CD4-positive, alpha-beta T cell treated with Interleukin-4 for 4 hours (primary cell): ENCODE measurements at places on chromosomes 13 and 19.

GRCh38 chr13:21429211-21429610 lies 29.9 kb downstream of the ZDHHC20 start:
- no peak for DNase-seq

DNA sequence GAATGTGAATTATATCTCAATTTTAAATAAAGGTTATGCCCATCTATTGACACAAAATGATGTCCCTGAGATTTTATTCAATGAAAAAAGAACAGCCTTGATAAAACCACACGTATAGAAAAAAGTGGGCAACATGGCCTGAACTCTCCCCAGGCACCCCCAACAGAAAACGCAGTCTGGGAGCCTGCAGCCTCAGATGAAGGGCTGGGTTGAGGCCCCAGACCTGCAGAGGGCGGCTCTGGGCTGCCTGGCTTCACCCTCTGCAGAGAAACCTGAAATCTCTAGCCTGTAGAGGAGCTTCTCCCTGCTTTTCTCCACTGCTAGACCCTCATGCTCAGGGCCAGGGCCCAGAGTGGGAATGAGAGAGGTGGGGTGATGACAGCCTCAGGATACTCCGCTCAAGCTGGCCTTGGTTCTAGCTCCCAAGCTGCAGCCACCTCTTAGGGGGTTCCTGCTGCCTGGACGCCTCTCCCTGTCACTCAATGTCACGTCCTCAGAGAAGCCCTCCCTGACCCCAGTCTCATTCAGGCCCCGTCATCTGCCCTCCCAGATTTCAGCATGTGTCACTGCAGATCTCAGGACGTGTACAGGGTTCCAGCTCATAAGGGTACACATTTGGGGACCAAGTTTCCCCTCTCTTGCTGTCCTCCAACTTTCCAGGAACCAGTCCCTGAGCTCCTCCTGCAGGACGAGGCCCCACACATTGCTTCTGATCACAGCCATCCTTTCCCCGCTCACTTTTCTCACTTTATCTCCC lies 1.8 kb downstream of the MBD3 start:
- no peak for DNase-seq

GRCh38 chr13:94119360-94119936 lies 360.0 kb downstream of the DCT start:
- DNase-seq, result no peak

DNA sequence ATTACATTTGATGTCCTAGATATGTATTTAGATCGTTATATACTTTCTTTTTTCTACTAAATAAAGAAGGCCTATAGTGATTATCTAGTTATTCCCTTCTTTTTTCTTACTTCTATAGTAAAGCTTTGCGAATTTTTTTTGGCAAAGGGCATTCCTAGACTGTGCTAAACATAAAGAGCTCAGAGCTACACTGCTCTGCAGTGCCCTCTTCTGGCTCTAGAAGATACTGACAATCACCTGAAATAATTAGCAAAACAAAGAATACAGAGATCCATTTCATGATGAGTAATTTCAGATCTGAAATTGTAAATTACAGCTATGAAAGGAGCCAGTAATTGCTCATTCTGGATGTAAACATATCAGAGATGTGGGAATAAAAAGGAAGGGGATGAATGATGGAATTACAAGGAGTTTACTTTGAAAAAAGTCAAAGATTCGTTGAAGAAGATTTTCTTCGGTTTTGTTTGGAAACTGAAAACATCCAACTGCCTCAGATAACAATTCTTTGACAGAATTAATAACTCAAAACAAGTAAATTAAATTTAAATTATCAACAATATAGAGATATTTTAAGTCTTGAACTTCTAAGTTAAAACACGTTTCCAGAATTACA lies 288.5 kb downstream of the NALCN start:
- peak; percentile 44 for DNase-seq

DNA sequence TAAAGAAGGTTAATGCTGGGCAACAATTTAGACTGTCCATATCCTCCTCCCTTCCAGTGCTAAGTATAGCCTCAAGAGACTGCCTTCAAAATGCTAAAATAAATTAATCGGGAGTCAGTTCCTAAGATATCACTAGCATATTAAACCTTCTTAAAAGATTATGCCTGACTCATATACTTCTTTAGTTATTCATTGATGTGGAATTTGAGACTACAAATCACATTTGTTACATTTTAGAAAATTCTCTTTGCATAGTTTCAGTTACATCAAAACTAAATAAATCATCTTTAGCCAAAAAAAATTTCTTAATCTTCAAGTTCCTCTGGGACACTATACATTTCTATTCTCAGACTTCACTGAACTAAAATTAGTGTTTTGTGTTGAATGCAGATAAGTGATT lies 769.1 kb downstream of the PCDH9 start:
- DNase-seq, result no peak

GRCh38 chr19:51431124-51431523 lies 13.7 kb upstream of the SIGLEC10 start:
- no peak for DNase-seq

DNA sequence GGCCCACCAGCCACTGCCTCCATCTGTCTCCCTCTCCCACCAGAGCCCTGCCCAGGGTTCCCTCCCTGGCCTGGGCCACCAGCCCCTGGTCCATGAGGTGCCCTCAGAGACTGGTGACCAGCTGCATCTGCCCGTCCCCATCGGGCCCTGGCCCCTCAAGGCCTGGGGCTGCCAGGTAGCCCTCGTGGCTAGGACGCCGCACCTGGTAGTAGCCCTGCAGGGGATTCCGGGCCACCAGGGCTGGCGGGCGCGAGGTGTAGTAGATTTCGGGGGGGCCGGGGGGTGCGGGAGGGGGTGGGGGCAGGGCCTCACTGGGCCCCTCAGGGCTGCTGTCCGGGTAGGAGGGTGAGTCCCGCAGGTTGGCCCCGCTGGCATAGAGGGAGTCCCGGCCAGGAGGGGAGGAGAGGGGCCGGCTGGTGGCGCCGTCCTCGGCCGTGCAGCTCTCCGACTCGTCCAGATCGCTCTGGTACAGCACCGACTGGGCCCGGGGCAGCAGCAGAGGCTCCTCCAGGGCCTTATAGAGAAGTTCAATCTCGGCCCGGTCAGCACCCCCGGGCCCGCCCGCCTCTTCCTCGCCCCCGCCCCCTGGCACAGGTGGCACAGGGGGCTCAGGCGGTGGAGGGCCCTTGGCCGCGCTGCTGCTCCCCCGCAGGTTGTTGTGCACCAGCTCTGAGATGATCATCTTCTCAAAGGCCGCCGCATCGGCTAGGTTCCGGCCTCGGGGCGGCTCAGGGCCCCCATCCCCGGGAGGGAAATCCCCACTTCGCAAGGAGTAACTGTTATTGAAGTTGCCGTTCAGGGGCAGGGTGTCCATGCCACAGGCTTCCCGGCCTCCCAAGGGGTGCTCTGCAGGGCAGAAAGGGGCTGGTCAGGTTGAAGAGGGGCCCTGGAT lies 14.6 kb upstream of the ASF1B start:
- no peak for DNase-seq

GRCh38 chr13:113168211-113168610 lies 9.8 kb downstream of the PROZ start:
- no peak for DNase-seq

GRCh38 chr13:94199135-94199534 lies 280.3 kb downstream of the DCT start:
- DNase-seq, result no peak

- no peak for DNase-seq
These were observed 23.4 kb downstream of the PIAS4 start for GRCh38 chr19:4030981-4031380.

DNA sequence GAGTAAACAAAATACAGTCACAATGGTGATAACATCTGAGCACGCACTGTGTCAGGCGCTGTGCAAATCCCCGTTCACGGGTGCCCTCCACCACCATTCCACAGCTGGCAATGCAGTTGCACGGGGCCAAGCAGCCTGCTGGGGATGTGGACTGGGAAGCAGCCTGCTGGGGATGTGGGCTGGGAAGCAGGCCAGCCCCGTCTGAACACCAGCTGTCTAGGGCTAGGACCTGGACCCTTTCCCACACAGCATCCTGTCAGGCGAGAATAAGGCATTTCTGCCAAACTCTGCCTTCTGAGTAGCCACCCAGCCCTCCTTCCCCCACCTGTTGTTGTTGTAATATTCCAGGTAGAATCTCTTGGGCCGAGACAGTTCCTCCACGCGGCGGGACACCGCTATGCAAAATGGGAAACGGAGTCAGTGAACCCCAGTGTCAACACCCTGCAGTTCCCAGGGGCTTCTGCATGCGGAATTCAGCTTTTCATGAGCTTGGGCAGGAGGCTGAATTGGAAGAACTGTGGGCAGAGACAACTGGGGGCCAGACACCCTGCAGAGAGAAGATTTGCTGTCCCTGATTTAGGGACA lies 27.8 kb upstream of the MIER2 start:
- DNase-seq, result no peak

DNA sequence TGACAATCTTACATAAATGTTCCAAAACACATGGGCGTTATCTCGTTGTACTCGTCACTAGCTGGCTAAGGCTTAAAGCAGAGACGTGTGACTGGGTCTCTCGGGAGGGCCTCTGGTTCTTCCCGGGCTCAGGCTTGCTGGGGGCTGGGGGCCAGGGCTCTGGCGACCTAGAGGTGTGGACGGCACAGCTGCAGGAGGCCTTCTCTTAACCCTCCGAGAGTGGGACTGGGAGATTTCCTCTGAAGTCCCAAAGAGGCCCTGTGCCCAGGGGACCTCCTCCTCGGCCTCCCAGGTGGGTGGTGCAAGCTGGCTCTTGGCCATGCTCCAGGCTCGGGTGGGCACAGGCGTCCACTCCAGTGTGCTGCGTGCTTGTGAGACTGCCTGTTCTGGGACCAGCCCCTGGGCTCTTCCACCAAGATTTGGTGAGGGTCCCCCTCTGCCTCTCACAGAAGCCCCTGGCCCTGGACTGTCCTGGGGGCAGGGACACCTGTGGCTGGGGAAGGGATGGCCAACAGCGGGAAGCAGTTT lies 2.2 kb downstream of the CAPS start:
- no peak for DNase-seq

DNA sequence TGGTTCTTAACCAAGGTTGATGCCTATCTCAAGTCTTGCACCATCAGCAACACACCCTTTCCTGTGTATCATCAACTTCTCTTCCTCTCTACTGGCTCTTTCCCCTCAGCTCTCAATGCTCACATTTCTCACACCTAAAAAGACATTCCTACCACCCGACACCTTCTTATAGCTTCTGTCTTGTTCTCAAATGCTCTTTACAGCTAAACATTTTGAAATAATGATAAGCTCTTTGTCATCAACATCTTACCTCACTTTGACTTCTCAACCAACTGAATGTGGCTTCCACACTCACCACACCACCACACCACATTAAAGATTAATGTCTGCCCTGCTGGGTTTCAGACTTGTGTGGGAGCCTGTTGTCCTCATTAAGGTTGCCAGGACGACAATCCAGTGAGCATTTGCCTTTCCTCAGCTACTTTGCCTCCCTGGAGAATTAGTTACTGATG lies 67.8 kb downstream of the RXFP2 start:
- peak; percentile 77 for DNase-seq

GRCh38 chr13:50512474-50513299 lies 330.8 kb downstream of the DLEU7 start:
- peak; percentile 50 for DNase-seq

GRCh38 chr13:110322126-110322827 lies 15.2 kb downstream of the COL4A2 start:
- no peak for DNase-seq

GRCh38 chr19:33311326-33311682 lies 9.0 kb upstream of the CEBPA start:
- DNase-seq, result no peak

GRCh38 chr13:50334944-50335343 lies 319.7 kb downstream of the KCNRG start:
- no peak for DNase-seq

- DNase-seq, result peak; percentile 95
These were observed at the start of gene KCNN4 for GRCh38 chr19:43780706-43781525. Gene KCNN4, minus strand, starts transcription at chr19:43780973. Its CDS starts 112 bp downstream, at chr19:43780861.

- DNase-seq, result no peak
These were observed 136.5 kb downstream of the RNF17 start for GRCh38 chr13:24900507-24900906.

DNA sequence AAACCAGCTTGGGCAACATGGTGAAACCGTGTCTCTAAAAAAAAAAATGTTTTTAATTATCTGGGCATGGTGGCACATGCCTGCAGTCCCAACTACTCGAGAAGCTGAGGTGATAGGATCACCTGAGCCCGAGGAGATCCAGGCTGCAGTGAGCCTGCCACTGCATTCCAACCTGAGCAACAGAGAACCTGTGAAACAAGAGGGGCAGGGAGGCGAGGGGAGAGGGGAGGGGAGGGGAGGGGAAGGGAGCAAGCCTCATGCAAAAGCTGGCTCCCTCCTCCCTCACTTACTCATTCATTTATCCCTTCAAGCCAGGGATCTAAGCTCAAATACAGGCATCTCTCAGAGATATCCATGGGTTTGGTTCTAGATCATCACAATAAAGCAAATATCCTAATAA lies 8.9 kb downstream of the ATP7B start:
- DNase-seq, result no peak

GRCh38 chr19:7159105-7159933 lies 89.8 kb downstream of the ZNF557 start:
- no peak for DNase-seq

GRCh38 chr19:34179066-34179465 lies 6.8 kb downstream of the LSM14A start:
- no peak for DNase-seq

DNA sequence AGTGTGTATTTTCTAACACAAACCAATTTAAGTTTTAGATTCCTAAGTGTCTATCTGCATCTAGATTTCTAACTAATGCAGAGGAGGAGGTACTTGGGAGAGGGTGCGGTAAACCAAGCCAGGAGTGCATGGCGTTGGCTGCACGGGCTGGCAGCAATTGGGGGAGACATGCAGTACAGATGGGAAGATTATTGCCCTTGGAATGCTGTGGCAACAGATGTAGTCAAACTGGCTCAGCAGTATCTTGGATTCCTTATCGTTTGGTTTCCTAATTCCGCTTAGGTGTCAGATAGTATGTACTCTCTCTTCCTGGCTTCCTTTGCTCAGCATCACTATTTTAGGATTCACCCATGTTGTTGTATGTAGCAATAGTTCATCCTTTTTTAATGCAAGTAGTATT lies 29.4 kb upstream of the STK24 start:
- DNase-seq, result no peak

- peak; percentile 42 for DNase-seq
These were observed 338 bp downstream of the RGCC start for GRCh38 chr13:41457589-41458186.

GRCh38 chr13:36788276-36788675 lies 30.7 kb upstream of the RFXAP start:
- no peak for DNase-seq

- DNase-seq, result no peak
These were observed 40.8 kb upstream of the RFXAP start for GRCh38 chr13:36778083-36778671.
